ENCODE measurements at places on chromosomes 4 and X.

- DNase-seq: no peak
Observed at GRCh38 chrX:36867143-36867542, 141.0 kb upstream of the FAM47C start.

- DNase-seq: no peak
Observed at GRCh38 chrX:30589146-30589888, 11.8 kb upstream of the TASL start.

DNA sequence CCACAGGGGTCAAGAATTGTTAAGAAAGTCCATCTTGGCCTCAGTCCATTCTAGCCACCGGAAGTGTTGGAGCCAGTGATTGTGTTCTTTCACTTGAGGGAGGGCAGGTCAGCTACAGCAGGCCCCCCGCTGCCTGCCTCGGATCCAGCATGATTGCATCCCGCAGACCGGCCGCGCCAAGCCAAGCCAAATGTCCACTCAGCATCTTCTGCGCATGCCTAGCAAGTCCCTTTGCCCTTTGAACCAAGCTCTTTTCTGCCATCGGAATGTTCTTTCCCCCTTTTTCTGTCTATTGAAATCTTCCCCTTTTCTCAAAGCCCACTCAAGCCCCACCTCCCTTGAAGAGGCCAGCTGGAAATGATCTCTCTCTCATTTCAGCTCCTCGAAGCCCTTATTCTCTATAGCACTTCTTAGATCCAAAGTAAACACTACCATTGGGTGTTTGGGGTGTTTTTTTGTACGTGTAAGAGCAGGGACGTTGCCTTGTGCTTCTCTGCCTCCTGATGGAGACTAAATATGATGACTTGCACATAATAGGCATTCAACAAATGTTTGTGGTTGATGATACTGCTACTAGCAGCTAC, 147.8 kb upstream of the BCOR start:
- DNase-seq: no peak

GRCh38 chr4:147134536-147135210, 189.0 kb upstream of the TTC29 start:
- DNase-seq: no peak

- DNase-seq: no peak
Observed at GRCh38 chr4:17758485-17758884, 22.9 kb downstream of the FAM184B start.

DNA sequence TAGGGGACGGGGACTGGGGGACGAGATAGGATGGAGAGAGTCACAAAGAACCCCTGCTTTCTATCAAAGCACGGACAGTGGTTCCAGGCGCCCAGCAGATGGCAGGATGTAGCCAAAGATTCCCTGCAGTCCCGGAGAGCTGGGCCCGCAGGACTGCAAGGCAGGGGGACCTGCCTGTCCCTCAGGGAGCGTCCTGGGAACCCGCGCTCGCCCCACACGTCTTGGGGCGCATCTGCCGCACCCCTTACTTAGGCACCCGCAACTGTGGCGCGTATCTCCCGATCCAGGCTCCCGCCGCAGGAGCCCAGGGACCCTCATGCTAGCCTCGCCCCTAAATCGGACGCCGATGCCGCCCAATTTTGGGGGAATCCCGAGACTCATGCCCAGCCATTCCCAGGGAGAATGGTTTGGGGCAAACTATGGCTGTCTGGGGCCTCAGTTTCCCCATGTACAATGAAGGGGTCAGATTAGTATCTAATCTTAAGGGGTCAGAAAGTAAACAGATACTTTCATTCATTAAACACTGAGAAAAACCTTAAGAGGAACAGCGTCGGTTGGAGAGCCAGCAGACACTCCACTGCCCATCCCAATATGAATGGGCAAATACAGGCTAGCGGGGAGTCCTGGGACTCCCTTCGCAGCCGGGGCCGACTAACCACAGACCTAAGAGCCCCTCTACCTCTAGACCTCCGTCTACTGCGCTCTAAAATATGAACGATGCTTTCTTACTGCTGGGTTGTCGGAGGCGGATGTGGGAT, 581 bp upstream of the STK32B start:
- DNase-seq: no peak

- no peak for DNase-seq
Observed at GRCh38 chrX:4963432-4963831, 1250.0 kb upstream of the PRKX start.

DNA sequence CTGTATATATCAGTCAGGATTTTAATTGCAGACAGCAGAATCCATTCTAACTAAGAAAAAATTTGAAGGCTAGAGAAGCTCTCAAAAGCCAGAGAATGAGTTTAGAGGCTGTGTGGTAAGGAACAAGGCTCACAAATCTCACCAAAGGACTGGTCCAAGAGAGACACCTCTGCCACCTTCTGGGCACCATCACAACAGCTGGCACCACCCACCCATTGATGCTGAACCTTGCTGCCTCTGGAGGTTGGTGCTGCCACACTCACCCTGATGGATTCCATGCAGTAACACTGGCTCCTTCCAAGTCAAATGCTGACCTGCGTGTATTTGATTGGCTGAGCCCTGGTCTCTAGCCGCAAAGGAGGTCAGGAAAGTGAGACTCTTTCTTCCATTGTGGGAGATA, 100.8 kb downstream of the BEND2 start:
- DNase-seq: no peak

- no peak for DNase-seq
Observed at GRCh38 chr4:160894128-160894527, 1269.7 kb downstream of the FSTL5 start.

DNA sequence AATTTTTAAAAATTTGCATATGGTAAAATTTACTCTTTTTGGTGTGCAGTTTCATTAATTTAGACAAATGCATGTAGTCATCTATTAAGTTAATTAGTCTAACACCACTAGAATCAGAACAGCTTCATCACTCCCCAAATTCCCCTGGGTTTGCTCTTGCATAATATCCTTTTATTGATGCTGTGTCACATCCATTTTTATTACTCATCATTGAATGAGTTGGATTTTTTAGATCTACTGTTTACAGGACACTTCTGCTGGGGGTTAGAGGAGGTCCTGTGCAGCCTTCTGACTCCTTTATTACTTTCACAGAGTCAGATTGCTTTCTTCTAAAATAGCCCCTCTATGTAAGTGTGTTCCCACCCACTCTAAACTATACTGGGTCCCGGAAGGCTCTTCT, 65.9 kb downstream of the MTHFD2L start:
- DNase-seq: no peak

GRCh38 chrX:103737696-103738095, 27.0 kb downstream of the TMEM31 start:
- no peak for DNase-seq

DNA sequence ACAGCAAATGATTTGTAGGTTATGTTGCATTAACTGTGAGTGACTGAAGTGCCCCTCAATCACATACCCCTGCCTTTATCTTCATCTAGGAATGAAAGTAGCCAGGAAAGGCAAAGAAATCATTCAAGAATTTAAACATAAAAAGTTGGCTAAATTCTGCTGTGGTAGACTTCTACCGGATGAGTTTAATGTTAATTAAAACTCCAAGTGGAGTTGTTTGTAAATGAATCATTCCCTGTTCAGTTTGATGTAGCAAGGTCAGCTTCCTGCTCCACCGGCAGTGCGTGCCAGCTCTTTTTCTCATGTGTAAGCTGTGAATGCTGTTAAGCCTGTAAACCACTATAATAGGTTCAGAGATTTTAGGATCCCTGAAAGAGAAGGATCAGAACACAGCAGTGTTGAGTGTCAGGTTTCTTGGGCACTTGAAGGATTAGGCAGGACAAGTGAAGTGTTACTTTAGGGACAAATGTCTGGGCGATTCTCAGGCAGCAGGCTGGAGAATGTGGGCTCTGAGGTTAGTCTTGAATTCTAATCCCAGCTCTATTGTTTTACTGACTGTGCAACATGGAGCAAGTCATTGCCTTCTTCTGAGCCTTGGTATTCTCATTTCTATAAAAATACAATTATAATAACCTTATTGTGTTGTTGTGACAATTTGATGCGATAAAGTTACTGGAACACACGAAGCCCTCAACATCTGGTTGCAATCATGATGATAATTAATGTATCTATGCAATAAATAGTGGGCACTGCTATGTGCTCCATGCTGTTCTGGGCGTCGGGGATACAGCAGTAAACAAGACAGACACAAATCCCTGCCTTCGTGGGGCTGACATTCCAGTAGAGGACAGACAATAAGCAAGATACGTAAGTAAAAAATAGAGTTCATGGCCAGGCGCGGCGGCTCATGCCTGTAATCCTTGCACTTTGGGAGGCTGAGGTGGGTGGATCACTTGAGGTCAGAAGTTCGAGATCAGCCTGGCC, 112.0 kb downstream of the SHROOM3 start:
- no peak for DNase-seq

- no peak for DNase-seq
Observed at GRCh38 chr4:56937262-56937661, 29.6 kb downstream of the REST start.

- no peak for DNase-seq
Observed at GRCh38 chr4:164779811-164780216, 25.9 kb downstream of the SMIM31 start.

- DNase-seq: no peak
Observed at GRCh38 chr4:139247700-139248238, 32.3 kb downstream of the MGARP start.

GRCh38 chr4:98166025-98166730, 22.9 kb upstream of the STPG2 start:
- no peak for DNase-seq

DNA sequence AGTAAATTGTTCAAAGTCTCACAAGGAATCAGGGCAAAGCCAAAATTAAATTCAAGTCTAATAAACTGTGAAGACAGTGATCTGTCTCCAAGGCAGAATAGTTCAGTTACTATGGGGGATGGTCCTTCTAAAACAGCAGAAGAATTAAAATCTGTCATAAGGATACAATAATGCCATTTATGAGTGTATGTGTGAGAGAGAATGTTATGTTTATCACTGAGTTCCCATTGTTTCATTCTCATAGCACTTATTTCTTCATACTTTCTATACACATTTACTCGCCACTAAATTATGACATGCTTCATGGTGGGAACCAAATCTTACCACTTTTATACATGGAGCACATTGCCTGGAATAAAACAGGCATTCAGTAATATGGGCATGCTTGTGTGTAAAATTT, 102.5 kb downstream of the AMMECR1 start:
- no peak for DNase-seq

- no peak for DNase-seq
Observed at GRCh38 chr4:73600954-73601353, 19.3 kb downstream of the RASSF6 start.

DNA sequence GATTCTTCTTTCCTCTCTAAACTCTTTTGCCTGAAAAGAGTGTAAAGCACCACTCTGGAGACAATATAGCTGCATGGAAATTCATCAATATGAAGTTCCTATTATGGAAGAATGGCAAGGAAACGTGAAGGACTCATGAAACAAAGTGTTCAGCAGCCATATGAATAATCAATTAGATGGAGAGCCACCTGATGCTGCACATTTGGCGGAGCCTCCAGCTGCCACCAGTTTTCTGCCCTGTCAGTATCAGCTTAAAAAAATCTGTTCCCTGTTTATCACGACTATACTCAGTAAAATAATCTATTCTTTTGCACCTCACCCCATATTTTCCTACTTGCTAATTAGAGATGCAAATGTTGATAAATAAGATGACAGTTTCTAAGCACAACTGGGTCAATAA, 276.0 kb downstream of the UNC5C start:
- no peak for DNase-seq

DNA sequence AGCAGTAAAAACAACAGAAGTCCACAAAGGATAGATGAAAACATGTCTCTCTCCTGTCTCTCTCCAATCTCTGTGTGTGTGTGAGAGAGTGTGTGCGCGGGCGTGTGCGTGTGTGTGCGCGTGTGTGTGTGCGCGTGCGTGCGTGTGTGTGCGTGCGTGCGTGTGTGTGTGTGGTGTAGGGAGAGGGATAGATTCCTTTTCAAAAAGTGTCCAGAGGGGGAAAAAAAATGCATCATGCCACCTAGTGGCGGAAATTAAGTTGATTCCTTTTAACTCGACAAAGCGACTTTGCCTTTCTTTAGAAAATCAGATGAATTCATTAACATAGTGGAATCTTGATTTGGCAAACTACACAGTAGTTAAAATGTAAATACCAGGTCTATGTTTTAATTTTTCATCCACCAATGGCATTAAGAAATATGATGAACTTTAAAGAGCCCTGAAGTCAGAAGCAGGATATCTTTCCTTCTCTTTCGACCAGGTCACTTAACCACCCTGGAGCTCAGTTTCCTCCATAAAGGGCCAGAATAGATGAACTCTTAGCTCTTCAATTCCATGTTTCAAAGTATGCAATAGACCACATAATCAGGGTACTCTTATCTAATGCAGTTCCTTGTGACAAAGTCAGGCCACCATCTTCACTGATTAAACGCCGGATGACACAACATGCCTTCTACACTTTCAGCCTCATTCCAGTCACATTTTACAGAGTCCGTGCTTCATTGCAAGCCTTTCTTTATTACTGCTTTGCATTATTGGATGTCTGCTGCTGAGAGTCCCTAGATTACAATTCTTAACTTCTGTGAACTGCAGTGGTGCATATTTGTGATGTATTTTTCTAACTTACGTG, 162.8 kb downstream of the FBXO8 start:
- no peak for DNase-seq

DNA sequence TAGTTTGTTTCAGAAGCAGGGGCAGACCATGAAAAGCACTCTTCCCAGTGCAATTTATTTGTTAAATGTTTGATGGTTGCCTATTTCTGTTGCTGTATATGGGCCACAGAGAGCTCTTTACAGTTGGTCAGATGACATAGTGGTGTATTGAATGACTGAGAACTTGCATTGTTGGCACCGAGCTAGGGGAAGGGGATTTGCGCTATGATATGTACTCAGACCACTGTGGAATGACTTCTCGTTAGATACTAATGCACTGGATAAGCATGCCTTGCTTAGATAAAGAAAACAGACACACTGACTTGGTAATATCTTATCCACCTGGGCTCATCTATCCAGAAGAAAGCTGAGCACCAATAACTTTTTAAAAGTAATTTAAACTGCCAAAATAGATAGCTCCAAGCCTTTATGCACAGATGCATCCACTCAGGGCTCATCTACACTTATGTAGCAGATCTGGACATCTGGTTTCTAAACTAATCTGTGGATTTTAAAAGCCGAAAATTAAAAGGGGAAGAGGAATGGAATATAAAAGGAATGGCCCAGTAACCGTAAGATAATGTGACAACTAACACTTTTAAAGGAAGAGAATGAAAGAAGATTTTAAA, 132.7 kb downstream of the GATB start:
- no peak for DNase-seq

All from stimulated activated CD4-positive, alpha-beta T cell treated with anti-CD3 and anti-CD28 coated beads, Interleukin-1b, Interleukin-23, amount 100 ng/mL, for 1 hour (primary cell).